ENCODE measurements at places on chromosomes 7 and 10. TPM values are rescaled to one million over a fixed set of nuclear protein-coding genes. Genes with fewer than 3 reads are reported as not detected.
A peak's percentile ranks its signal among the peaks of the same experiment; 100 is the strongest.

DNA sequence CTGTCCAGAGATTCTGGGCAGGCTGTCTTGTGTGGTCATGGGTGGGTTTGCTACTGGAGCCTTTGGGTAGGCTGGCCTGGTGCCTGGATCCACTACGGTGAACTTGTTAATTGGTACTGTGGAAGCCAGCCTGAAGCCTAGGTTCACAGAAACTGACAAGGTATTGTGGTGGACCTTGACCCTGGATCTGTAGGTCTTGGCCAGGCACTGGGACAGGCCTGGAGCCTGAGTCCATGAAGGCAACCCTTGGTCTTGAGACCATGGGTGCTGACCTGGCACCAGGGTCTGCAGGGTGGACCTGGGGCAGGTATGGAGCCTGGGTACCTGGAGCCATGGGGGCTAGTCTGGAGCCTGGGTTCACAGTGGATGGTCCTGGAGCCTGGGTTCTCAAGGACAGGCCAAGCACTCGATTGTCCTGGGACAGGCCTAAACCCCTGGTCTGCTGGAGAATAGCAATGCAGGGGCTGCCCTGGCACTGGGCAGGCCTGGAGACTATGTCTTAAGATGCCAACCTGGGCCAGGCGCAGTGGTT, 85.8 kb downstream of the CCDC3 start:
- H3K4me3 ChIP-seq, result no peak overlapping the region
- H3K36me3 ChIP-seq, result no peaks in the 10 kb centered on the region
- no peaks in the 10 kb centered on the region for H3K27me3 ChIP-seq
- H3K4me1 ChIP-seq, result no peaks in the 10 kb centered on the region
- no peak for DNase-seq

CNTNAP2 gene
- total RNA-seq, result 2.4 TPM

DNA sequence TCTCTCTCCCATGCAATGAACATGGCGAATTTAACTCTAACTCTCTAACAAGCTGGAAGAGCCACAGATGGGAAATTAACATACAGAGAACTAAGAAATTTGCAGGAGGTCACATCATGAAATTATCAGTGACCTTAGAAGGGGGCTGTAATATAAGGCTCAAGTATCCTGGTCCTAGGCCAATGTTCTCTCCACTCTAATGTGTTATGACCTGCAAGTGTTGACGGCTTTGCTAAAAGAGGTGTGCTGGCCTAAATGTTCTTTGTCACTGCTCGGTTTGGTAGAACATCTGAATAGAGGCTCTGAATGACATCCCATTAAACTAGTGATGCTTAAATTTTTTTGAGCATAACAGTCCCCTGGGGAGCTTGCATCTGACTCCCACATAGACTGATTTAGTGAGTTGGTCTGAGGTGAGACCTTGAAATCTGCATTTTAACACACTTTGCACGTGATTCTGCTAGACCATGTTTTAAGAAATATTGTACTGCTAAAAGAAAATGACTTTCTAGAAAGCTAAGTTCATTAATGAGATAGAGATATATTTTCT, 129.3 kb downstream of the GFRA1 start:
- H3K27ac ChIP-seq, result no peak overlapping the region
- H3K4me3 ChIP-seq, result no peak overlapping the region
- no peaks in the 10 kb centered on the region for H3K36me3 ChIP-seq
- no peak for DNase-seq

GRCh38 chr7:21722371-21722770, 179.5 kb downstream of the DNAH11 start:
- no peak overlapping the region for H3K4me3 ChIP-seq
- H3K36me3 ChIP-seq, result no peaks in the 10 kb centered on the region
- no peaks in the 10 kb centered on the region for H3K27me3 ChIP-seq

MBLAC1 gene
- 2.9 TPM for total RNA-seq

DNA sequence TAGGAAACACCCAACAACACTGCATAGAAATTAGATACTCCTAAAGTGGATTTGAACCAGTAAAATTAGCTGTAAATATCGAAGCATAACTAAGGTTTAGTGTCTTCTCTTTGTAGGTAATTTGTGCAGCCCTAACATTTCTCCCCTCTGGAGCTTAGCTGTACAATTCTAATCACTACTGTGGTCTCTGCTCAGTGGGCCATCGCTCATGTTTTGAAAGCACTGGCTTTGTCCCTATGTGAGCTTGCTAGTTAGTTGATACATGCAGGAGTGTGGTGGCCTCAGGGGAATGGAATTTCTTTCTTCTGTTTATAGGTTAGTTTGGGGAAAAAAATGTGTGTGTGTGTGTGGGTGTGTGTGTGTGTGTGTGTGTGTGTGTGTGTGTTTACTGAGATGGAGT, 373.1 kb downstream of the DPP6 start:
- H3K36me3 ChIP-seq, result no peaks in the 10 kb centered on the region
- H3K27ac ChIP-seq, result no peak overlapping the region
- no peaks in the 10 kb centered on the region for H3K27me3 ChIP-seq
- no peak for DNase-seq

GRCh38 chr10:14616955-14617730, 157.6 kb downstream of the FAM107B start:
- H3K36me3 ChIP-seq, result no peaks in the 10 kb centered on the region
- H3K27me3 ChIP-seq, result no peaks in the 10 kb centered on the region

LDB3 gene
- 42.1 TPM for total RNA-seq

DNA sequence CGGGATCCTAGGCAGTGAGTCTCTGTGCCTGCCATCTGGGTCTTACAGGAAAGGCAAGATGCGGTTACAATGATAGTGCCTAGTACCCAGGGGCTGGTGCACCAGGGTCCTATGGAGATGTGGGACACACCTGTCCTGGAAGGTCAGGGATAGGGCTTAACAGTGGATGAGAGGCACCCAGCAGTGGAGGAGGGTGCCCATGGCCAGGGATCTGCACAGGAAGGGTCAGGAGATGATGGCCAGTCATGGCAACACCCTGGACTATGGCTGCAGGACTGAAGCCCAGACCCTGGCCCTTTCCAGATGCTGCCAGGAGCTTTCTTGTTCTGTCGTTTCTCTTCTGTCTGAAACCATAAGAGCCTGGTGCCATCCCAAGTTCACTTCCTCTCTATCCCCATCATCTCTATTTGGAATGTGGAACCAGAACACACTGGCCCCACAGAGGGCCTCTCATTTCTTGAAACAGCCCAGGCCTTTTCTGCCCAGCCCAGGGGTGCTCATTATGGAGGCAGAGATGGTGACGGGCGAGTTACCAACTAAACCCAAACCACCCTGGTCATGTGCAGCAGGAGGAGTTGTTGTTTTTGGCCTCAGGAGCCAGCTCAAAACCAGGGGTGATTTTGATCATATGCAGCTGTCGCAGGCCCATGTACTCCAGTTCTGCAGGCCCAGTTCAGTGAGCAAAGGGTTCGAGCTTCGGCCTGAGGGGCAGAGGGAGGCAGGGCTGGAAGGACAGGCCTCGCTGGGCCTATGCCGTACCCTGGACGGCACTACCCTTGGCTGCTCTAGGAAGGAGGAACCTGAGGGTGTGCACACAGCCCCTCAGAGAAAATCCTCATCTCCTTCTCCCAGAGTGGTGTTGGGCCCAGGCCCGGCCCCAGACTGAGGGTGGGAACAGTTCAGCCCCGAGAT, 52.6 kb upstream of the GDF10 start:
- no peak overlapping the region for H3K27ac ChIP-seq
- no peaks in the 10 kb centered on the region for H3K4me1 ChIP-seq
- H3K36me3 ChIP-seq, result no peaks in the 10 kb centered on the region
- no peak overlapping the region for H3K4me3 ChIP-seq
- H3K27me3 ChIP-seq, result no peaks in the 10 kb centered on the region
- DNase-seq, result peak; percentile 56

VSTM2A gene
- 2.6 TPM for total RNA-seq

EN2 gene
- 0.14 TPM for total RNA-seq

TMEM213 gene
- not detected for total RNA-seq

GRCh38 chr10:74867351-74867750, 41.0 kb downstream of the KAT6B start:
- H3K4me1 ChIP-seq, result peaks cover 40% of the 10 kb centered on the region
- no peaks in the 10 kb centered on the region for H3K36me3 ChIP-seq
- H3K27me3 ChIP-seq, result no peaks in the 10 kb centered on the region
- DNase-seq, result no peak

GRCh38 chr7:3950249-3950648, 649.2 kb downstream of the SDK1 start:
- H3K4me3 ChIP-seq, result no peak overlapping the region
- no peak for DNase-seq
- no peak overlapping the region for H3K27ac ChIP-seq

- H3K27me3 ChIP-seq, result no peaks in the 10 kb centered on the region
- DNase-seq, result no peak
- peaks cover 8% of the 10 kb centered on the region for H3K4me1 ChIP-seq
- no peak overlapping the region for H3K27ac ChIP-seq
- no peak overlapping the region for H3K4me3 ChIP-seq
- H3K36me3 ChIP-seq, result no peaks in the 10 kb centered on the region
Observed at GRCh38 chr7:12731214-12731656, 43.8 kb downstream of the ARL4A start.

- no peaks in the 10 kb centered on the region for H3K36me3 ChIP-seq
- DNase-seq, result no peak
- no peaks in the 10 kb centered on the region for H3K27me3 ChIP-seq
- H3K4me1 ChIP-seq, result no peaks in the 10 kb centered on the region
- H3K4me3 ChIP-seq, result no peak overlapping the region
Observed at GRCh38 chr10:1402816-1403507, 334.4 kb downstream of the ADARB2 start.

LRIT2 gene
- total RNA-seq, result not detected

- no peak overlapping the region for H3K27ac ChIP-seq
- H3K4me3 ChIP-seq, result no peak overlapping the region
- no peaks in the 10 kb centered on the region for H3K36me3 ChIP-seq
- no peak for DNase-seq
- H3K4me1 ChIP-seq, result no peaks in the 10 kb centered on the region
- no peaks in the 10 kb centered on the region for H3K27me3 ChIP-seq
Observed at GRCh38 chr7:100486111-100486636, 2.4 kb downstream of the NYAP1 start.

GRCh38 chr7:37730501-37730900, 46.9 kb downstream of the GPR141 start:
- DNase-seq, result no peak
- no peaks in the 10 kb centered on the region for H3K36me3 ChIP-seq
- H3K27me3 ChIP-seq, result no peaks in the 10 kb centered on the region
- H3K4me3 ChIP-seq, result no peak overlapping the region

CCL24 gene
- total RNA-seq, result not detected

DNA sequence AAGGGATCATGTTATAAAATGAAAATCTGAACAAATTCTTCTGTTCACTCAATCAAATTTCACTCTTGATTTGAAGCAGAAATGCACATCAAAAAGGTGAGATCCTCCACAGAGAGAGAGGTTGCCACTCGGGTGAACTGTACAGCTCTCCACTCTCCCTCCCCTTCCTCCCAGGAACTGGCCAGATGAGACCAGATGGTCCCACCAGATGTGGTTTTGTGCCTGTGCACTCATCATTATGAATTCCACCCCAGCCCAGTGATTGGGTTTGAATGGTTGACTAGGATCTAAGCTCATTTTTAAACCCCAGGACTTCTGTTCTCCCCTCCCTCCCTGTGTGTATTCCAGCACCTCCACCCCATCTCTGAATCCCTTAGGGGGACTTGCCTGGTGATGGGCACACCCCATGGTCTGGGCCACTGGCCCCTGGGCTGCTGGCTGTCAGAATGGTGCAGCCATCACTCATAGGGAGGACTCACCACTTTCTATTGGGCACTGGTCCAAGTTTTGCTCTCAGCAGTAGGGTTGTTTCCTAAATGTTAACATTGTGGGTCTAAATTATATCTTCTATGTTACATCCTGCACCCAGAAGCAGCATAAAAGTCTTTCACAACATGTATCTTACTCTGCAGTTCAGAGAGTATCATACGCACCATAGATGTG, 393.1 kb downstream of the TNS3 start:
- H3K27me3 ChIP-seq, result no peaks in the 10 kb centered on the region
- H3K27ac ChIP-seq, result no peak overlapping the region
- H3K4me1 ChIP-seq, result no peaks in the 10 kb centered on the region
- H3K4me3 ChIP-seq, result no peak overlapping the region
- no peak for DNase-seq

IDI2 gene
- total RNA-seq, result not detected

DNAJC12 gene
- 12.1 TPM for total RNA-seq

- H3K27me3 ChIP-seq, result no peaks in the 10 kb centered on the region
- peak overlapping the region; percentile 11 for H3K27ac ChIP-seq
- H3K4me1 ChIP-seq, result peaks cover 23% of the 10 kb centered on the region
- H3K4me3 ChIP-seq, result no peak overlapping the region
- peaks cover 19% of the 10 kb centered on the region for H3K36me3 ChIP-seq
Observed at GRCh38 chr7:107917763-107918651, 27.0 kb downstream of the DLD start.

GRCh38 chr10:5453749-5454489, 41.6 kb downstream of the NET1 start:
- no peaks in the 10 kb centered on the region for H3K27me3 ChIP-seq
- H3K4me3 ChIP-seq, result no peak overlapping the region
- peak overlapping the region; percentile 80 for H3K27ac ChIP-seq

DNA sequence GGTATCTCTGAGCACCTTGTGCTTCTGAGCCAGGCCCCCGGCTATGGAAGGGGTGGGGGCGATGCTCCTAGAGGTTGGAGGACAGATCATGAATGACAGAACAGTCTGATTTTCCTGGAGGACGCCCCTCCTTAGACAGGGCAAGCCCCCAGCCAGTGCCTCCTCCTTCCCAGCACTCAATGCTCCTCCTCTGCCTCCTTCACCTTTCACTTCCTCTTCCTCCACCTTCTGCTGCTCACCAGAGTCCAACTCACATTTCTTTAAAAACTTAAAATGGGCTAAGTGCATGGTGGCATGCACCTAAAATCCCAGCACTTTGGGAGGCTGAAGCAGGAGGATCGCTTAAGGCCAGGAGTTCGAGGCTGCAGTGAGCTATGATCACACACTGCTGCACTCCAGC, 71.1 kb upstream of the CUX1 start:
- H3K27me3 ChIP-seq, result peaks cover 2% of the 10 kb centered on the region
- DNase-seq, result no peak
- H3K4me1 ChIP-seq, result peaks cover 11% of the 10 kb centered on the region
- no peaks in the 10 kb centered on the region for H3K36me3 ChIP-seq
- H3K27ac ChIP-seq, result no peak overlapping the region

DNA sequence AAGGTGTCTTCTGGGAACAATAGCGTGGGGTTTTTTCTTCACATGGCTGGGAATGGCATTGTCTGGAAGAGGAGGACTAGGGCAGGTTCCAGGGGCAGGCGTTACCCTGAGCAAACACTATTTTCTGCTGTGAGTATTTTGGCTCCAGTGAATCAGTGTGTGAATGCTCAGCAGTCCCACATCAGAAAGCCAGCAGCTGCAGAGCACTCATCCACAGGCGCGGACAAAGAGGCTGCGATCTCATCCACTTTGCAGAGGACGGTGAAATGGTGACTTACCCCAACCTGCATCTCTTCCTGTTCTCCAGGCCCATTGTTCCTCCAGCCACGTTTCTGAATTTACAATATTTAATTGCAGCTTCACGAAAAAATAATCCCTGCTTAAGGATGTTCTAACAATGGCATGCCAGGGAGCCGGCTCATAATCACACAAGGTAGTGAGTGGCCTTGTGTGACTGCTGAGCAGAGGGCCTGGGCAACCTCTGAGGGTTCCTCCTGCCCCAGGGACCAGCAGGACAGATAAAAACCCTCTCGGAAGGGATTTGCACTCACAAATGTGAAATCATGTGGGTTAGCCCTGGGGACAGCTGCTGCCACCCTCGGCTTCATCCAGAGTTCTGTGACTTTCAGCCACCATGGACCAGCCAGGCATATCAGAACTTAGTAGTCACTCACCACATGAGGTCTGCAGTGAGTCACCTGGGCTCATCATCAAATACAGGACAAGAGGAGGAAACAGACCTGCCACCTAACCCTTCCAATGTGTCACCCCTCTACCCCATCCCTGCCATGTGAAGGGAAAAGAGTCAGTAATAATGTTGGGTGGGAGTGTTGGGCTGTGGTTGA, 65.0 kb upstream of the EN2 start:
- peaks cover 50% of the 10 kb centered on the region for H3K27me3 ChIP-seq
- no peaks in the 10 kb centered on the region for H3K36me3 ChIP-seq
- no peaks in the 10 kb centered on the region for H3K4me1 ChIP-seq
- H3K4me3 ChIP-seq, result no peak overlapping the region
